KG1 (cell line): ENCODE measurements at places on chromosomes 7 and 10.

- no peak for DNase-seq
Measured at GRCh38 chr7:143929224-143929920, 5.7 kb upstream of the OR2F2 start.

GRCh38 chr7:118072893-118073674, 110.9 kb upstream of the LSM8 start:
- no peak for DNase-seq

DNA sequence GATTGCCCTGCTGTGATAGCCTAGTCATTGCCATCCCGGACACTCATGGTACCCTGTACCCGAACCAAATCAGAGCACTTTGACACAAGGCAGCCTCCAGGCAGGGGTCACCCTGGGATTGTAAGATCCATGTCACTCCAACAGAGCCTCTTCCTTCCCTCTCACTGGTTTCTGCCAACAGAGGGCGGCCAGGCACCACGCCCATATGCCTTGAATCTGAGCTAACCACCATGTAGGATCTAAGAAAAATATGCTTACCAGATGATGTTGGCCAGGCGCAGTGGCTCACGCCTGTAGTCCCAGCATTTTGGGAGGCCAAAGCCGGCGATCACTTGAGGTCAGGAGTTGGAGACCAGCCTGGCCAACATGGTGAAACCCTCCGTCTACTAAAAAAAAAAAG, 389.2 kb upstream of the KLF6 start:
- DNase-seq = no peak

DNA sequence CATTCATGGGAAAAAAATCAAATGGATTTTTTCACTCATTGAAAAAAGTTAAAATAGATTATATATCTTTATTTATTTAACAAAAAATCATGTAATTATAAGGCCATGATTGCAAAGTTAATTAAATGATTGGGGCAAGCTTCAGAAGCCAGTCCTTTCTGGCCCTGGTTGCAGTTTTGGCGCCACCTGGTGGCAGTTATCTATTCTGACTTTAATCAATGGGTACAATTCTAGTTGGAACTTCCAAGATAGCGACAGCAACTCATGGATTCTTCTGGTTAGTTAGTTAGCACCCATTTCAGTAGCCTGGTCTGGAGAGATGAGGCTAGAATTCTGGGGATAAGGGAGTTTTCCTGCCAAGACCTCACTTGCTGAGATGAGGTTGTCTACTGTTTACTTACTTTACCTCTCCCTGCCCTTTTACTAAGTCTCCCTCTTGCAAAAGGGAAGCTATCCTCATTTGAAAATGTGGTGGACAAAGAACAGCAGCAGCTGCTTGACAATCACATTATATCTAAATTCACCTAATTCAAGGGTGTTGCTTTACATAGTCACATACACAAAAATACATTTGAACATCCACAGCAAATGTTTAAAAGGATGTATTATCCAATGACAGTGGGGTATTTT, 42.3 kb downstream of the NOC3L start:
- DNase-seq = peak; percentile 43

GRCh38 chr7:141181812-141182211, 107.9 kb downstream of the TMEM178B start:
- no peak for DNase-seq

DNA sequence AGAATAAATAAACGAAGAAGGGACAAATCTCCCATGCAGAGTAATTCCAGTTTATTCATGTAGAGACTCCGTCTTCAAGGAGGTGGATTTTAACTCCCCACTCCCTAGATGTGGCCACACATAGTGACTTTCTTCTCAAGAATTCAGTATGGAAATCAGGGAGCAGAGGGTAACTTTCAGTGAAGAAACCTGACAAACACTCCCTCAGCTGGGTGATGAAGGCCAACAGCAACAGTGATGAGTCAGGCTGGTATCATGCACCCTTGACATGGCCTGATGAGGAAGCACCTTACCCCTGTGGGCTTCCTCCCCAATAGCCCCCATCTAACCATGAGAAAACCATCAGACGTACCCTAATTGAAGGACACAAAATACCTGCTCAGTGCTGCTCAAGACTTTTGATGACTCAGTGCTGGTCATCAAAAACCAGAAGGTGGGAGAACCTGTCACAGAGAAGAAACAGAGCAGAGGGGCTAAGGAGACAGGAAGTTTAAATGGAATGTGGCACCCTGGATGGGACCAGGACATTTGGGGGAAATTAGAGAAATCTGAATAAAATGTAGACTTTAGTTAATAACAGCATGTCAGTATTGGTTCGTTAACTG, 50.6 kb downstream of the ADAMTS14 start:
- no peak for DNase-seq

DNA sequence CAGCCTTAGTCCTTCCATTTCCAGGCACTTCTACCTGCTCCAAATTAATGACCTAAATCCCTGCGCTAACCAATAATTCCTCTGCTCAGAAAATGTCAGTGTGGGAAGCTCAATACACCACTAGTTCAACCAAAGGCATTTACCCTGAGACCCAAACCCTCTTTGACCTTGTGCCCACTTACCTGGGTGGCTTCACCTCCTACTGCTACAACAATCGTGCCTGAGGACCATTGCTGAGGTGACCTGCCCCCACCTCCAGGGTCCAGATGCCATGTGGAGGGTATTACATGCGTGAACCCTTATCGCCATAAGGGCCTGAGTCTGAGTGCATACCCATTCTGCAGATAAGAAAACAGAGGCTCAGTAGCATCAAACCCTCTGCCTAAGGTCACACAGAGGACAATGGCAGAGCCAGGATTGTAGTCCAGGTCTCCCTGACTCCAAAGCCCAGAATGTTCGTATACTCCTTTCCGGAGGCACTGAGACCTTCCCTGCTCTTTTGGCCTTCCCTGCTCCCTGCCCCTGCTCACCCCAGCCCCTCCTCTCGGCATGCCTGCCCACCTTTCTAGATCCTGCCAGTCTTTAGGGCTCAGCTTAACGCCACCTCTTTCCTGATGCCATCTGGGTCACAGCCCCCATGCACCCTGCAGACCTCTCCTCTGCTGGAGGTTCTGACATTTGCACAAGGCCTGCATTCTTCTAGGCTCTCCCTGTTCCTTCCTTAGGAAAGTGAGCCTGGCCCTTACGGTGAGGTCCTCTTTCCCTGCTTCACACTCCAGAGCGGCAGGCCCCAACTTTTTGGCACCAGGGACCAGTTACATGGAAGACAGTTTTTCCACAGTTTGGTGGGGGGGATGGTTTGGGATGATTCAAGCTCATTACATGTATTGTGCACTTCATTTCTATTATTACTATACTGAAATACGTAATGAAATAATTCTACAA, 94.9 kb downstream of the CHST15 start:
- no peak for DNase-seq

- no peak for DNase-seq
Measured at GRCh38 chr7:33694006-33694405, 211.3 kb upstream of the BMPER start.

GRCh38 chr7:21960922-21961321, 15.2 kb upstream of the CDCA7L start:
- DNase-seq = no peak

DNA sequence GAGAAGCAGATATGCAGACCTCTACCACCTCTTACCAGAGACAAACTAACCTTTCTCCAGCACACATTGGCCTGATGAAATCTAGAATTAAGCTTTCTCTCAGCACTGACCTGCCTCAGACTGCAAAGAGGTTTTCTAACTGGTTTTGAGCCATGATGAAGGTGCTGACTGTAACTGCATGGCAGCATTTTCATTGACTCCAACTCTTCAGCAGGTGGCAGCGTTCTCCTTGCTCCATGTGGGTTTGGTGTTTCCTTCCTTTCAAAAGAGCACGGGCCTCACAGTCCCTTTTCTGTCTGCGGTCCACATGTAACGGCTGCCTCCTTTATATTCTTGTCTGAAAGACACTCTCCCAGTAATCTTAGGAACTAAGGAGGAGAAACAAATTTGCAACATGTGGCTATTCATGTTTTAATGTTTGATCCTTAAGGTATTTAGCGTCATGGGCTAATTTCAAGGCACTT, 12.6 kb downstream of the KLLN start:
- peak; percentile 56 for DNase-seq
